Stimulated activated CD4-positive, alpha-beta T cell treated with anti-CD3 and anti-CD28 coated beads, Interleukin-4, amount 100 ng/mL, for 1 hour (primary cell): ENCODE measurements at places on chromosomes 7 and 10.
A peak's percentile ranks its signal among the peaks of the same experiment; 100 is the strongest.

- DNase-seq: peak; percentile 9
Measured at GRCh38 chr7:134865001-134865845, 85.8 kb downstream of the CALD1 start.

GRCh38 chr7:103119791-103120291 is 29.1 kb downstream of the NAPEPLD start:
- DNase-seq: no peak

- no peak for DNase-seq
Measured at GRCh38 chr7:158956805-158957509, 100.6 kb downstream of the DYNC2I1 start.

DNA sequence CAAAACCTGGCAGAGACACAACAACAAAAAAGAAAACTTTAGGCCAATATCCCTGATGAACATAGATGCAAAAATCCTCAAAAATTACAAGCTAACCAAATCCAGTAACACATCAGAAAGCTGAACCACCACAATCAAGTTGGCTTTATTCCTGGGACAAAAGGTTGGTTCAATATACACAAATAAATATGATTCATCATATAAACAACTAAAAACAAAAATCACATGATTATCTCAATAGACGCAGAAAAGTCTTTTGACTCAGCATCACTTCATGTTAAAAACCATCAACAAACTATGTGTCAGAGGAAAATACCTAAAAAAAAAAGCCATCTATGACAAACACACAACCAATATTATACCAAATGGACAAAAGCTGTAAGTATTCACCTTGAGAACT is 283.5 kb downstream of the THSD7A start:
- DNase-seq: no peak

- no peak for DNase-seq
Measured at GRCh38 chr10:124500757-124501156, 39.1 kb downstream of the LHPP start.

GRCh38 chr7:35757574-35757973 is 43.3 kb upstream of the SEPTIN7 start:
- DNase-seq: no peak

GRCh38 chr10:32793033-32793432 is 165.0 kb downstream of the ITGB1 start:
- no peak for DNase-seq

GRCh38 chr7:48096273-48096672 is 7.2 kb downstream of the UPP1 start:
- DNase-seq: no peak

DNA sequence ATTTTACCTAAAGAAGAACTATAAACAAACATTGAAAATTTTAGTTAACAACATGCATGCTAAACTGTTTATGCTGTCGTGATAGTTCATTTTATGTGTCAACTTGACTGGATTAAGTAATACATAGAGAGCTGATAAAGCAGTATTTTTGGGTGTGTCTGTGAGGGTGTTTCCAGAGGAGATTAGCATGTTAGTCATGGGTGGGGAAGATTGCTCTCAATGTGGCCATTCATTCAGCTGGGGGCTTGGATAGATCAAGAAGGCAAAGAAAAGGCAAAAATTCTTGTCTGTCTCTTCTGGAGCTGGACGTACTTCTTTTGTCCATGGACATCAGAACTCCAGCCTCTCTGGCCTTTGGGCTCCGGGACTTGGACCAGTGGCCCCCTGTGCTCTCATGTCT is 172.9 kb upstream of the SEMA3E start:
- DNase-seq: no peak

- peak; percentile 73 for DNase-seq
Measured at GRCh38 chr10:101602761-101603398, 14.8 kb downstream of the DPCD start.

- no peak for DNase-seq
Measured at GRCh38 chr7:102258073-102258748, 28.5 kb upstream of the SH2B2 start.

GRCh38 chr10:21417172-21417712 is 108.2 kb downstream of the SKIDA1 start:
- DNase-seq: no peak

DNA sequence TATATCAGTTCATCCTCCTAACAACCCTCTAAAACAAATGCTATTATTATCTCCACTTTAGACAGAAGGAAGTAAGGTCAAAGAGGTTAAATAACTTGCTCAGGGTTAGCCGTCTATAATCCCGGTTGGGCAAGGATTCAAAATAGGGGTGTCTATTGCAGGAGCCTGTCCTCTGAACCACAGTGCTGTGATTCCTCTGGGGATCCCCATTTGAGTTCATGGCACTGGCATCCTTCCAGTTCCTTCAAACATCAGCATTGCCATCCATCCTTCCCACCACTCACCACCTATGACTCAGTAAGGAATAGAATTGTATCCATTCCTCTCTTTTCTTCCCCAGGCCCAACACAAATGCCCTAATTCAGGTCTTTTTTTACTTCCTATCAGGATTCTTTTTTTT is 25.6 kb downstream of the HPS6 start:
- DNase-seq: no peak

DNA sequence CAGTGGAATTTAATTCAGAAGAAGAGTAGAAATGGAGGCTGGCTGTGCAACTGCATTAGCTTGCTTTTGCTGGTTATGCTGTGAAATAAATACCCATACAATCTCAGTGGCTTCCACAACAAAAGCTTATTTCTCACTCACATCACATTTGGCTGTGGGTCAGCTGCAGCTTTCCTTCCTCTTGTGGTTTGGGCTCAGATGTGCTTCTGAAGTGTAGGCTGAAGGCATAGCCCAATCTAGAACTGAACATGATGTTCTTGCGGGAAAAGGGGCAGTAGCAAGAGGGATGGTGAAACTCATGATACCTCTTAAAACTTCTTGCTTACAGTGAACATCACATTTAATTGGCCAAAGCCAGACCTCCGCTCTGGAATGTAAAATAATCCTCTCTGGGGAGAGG is 119.9 kb downstream of the HECW1 start:
- no peak for DNase-seq

DNA sequence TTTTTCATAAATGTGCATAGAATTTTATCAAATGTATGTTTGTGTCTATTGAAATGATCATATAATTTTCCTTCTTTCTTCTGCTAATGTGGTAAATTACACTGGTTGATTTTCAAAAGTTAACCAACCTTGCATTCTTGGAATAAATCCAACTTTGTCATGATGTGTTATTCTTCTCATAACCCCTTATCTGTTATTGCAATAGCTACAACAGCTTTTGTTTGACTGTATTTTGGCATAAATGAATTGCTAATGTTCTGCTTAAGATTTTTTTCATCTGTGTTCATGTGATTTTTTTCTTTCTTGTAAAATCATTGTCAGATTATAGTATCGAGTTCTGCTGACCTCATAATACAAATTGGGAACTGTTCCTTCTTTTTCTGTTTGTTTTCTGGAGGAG is 17.6 kb downstream of the CDH23 start:
- DNase-seq: no peak

DNA sequence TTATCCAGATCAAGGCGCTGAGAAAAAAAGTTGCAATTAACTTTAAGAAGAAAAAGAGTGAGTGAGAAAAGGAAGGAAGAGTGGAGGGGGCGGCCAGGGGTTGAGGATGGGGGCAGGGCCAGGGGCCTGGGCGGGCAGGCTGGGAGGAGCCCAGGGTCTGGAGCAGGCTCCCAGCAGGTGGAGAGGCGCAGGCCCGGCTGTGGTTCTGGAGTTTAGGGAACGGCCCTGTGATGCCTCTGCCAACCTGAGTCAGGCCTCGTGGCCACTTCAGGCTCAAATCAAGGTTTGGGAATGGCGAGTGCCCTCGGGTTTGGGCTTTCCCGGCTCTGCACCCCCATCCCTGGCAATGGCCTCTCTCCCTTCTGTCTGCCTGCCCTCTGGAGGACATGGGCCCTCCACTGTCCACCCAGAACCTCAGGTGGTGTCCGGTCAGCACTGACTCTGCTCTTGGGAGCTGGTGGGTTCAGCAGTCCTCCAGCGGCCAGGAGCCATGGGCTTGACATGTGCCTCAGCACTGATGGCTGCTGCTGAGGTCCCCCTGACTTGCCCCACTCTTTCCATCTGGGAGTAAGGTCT is 41.0 kb upstream of the EMX2 start:
- no peak for DNase-seq

DNA sequence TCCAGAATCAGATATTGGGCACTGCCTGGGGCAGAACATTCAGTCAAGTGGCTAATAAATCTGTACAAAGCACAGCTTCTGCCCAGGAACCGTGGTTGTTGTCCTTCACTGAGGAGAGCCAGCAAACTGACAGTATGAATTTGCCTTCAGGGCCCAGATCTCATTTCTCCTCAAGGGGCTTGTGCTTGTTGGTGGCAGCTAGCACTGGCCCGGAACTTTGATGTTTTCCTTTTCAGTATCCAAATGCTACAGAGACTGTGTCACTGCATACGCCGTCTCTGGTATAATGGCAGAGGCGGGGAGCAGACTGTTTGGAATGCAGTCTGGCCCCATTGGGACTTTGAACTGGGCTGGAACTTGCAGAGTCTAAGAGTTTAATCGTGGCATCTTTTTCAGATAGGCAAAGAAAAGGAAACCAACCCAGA is 30.4 kb upstream of the ADD3 start:
- no peak for DNase-seq

- DNase-seq: peak; percentile 70
Measured at GRCh38 chr10:11178606-11179515, 161.2 kb downstream of the CELF2 start.

DNA sequence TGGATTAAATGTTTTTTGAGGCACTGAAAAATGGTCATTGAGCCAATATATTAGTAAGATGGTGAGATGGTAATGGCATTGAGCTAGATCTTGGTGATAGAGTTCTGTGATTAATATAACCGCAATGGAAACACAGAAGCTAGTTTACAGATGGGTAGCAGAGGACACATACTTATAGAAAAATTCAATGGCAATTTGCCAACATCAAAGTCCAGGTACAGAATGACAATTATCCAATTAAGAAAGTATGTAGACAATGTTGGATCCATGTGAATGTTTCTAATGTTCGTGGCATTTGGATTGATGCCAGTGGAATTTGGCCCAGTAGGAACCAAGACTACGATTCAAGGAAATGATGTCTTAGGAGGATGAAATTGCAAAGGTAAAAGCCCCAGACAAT is 187.8 kb downstream of the GNAT3 start:
- DNase-seq: no peak

- no peak for DNase-seq
Measured at GRCh38 chr10:80660736-80661135, 123.0 kb downstream of the SH2D4B start.

DNA sequence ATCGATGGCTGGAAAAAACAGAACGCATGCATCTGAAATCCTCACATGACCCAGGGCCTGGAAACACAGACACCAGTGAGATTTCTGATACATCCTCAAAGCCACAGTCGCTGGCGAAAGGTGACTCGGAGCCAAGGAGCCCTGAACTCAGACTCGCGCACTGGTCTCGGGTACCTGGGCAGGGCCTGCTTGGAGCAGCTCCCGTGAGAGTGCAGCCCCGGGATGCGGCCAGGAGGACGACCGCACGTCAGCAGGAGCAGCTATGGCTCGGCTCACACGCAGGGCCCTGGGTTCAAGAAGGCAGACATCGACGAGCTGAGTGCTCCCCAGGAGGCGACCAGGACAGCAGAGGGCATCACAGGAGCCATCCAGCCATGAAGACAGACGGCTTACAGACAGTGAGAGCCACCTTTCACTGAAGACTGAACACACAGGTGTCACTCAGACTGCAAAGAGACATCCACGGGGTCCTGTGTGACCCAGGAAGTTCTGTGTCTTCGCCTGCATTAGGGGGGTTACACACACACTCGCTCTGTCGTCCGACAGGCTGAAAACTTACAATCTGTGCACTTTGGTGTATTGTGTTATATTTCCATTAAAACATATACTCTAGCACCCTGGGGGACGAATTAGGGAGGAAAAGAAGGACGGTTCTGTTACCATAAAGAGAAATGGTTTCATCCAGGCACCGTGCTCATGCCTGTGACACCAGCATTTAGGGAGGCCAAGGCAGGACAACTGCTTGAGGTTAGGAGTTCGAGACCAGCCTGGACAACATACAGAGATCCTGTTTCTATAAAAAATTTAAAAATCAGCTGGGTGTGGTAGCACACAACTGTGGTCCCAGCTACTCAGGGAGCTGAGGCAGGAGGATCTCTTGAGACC is 227.7 kb downstream of the MAD1L1 start:
- no peak for DNase-seq

DNA sequence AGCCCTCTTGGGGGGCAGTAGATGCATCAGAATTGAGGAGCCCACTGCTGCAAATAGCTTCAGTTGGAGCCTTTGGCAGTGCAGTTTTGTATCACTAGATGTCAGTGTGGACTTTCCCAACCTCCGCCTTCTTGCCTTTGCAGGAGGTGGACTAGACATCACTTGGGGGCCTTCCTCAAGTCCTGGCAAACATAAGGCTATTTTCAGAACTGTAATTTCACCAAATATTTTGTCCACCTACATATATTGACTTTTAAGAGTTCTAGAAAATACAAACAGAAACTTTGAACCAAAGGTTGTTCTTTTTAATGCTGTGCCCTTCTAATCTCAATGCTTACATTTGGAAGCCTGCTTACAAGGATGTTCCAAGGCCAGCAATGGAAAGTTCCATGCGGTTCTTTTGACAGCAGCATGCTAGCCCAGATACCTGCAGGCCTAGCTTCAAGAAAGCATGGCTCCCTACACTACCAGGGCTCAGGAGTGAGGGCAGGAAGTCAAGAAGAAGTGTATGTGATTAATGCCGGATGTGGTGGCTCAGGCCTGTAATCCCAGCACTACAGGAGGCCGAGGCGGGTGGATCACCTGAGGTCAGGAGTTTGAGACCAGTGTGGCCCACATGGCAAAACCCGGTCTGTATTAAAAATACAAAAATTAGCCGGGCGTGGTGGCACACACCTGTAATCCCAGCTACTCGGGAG is 8.0 kb upstream of the ZNRF2 start:
- DNase-seq: peak; percentile 26

DNA sequence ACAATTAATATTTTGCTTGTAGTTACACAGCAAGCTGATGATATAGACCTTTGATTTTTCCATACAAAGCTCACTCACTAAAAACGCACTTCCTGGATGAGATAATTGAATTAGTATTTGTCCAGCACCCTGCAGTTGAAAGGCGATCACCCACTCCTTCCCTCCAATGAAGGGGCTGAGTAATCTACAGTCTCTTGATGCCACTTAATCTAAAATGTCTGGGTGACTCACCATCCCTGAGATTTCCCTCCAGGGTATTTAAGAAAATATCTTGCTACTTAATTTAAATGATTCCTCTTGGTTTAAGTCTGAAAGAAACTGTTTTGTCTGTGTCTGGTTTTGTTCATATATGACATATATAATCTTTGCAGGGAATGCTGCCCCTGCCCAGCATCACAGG is 515.3 kb downstream of the GRID1 start:
- no peak for DNase-seq

DNA sequence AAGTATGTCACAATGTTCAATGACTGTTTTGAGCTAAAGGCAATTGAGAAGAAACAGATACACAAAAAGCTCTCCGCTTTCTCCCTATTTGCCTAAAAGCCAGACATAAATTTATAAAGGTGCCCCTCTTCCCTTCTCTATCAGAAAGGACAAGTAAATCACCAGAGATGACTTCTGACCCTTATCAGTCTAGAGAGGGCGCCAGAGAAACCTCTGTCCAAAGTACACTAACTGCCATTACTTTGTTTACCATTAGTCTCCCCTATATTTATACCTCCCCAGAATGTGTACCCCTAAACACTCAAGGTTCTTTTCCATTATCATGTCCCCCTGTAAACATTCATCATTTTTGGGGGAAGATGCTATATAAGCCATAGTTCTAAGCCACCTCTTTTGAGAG is 49.3 kb downstream of the TPK1 start:
- no peak for DNase-seq

GRCh38 chr10:34710391-34710751 is 104.7 kb downstream of the PARD3 start:
- DNase-seq: no peak
